Activated CD4-positive, CD25-positive, alpha-beta regulatory T cell treated with anti-CD3 and anti-CD28 coated beads, Interleukin-2, amount 50 U/mL, for 16 hours (primary cell): ENCODE measurements at places on chromosomes 3 and 15.

DNA sequence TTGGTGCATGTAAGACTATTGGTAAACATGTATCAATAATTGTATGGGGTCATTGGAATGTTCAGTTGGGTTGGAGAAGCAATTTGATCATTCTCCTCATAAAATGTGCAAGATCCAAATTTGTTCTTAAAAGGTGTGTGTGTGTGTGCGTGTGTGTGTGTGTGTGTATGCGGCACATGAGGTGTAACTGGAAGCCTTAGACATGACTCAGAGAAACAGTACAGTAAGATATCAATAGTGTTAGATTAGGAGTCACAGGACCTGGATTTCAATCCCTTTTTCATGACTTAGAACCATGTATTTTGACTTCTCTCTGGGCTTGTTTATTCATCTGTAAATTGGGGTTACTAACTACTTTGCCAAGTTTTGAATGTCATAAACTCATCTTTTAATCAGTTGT lies 38.3 kb downstream of the RSRC1 start:
- no peak for DNase-seq

DNA sequence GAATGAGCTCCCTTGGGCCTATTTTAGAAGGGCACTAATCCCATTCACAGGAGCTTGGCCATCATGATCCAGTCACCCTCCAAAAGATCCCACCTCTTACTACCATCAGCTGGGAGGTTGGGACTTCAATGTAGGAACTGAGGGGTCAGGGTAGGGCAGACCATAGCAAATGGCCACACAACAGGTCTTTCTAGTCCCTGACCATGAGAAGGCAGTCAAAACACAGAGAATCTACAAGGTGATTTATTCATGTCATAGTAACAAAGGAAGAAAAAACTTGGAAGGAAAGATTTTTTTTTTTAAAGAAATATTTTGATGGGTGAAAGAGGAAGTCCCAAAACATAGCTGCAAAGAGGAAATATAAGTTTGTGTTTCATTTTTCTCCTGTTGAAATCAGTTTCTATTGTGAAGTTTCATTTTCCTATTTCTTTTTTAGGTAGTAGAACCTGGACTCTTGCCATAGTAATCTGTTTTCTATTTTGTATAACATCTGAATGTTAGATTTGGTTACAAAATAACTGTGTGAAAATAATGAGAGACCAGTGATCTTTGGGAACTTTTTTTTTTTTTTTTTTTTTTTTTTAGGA lies 23.5 kb upstream of the TNFSF10 start:
- DNase-seq, result no peak

- no peak for DNase-seq
These were observed 47.3 kb downstream of the TMCO5A start for GRCh38 chr15:37981775-37982174.

DNA sequence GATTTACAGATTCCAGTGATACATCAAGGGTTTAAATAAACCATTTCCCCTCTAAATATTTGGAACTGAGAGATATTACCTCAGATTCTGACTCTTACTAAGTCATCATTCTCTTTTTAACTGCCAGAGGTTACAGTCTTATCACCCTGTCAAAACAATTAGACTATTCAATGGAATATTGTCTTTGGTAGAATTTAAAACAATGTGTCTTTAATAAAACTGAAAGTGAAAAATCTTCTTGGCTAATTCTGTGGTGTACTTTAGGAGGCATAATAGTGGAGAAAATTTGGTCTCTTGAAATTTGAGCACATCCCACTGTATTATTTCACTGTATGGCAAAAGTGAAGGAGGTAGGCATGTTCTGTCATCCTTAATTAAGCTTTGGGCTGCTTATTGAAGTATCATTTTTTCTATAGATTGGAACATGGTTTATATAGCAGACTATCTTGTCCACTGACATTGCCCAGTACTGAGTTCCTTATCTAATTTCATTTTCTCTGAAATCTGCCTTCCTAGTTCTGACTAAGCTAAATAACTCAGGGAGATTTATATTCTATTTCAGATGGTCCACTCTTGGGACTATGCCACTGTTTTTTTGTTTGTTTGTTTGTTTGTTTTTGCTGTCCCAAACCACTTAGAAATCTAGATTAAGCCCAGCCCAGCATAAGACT lies 48.0 kb upstream of the UTS2B start:
- no peak for DNase-seq

DNA sequence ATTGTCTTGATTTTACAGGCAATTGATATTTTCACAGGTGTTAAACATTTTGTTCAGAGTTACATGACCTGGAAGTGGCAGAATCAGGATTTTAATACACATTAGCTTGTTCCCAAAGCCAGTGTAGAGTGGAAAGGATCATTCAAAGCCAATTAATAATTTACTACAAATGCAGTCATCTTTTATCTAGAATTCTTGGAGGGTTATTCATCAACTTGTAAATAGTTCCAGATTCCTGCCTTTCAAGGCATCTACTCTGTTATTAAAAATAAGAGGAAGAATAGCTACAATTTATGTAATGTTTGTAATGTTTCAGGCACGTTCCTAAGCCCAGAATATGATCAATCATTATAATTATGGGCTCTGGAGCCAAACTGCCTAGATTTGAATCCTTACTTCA lies 358.5 kb downstream of the ZNF385D start:
- no peak for DNase-seq

DNA sequence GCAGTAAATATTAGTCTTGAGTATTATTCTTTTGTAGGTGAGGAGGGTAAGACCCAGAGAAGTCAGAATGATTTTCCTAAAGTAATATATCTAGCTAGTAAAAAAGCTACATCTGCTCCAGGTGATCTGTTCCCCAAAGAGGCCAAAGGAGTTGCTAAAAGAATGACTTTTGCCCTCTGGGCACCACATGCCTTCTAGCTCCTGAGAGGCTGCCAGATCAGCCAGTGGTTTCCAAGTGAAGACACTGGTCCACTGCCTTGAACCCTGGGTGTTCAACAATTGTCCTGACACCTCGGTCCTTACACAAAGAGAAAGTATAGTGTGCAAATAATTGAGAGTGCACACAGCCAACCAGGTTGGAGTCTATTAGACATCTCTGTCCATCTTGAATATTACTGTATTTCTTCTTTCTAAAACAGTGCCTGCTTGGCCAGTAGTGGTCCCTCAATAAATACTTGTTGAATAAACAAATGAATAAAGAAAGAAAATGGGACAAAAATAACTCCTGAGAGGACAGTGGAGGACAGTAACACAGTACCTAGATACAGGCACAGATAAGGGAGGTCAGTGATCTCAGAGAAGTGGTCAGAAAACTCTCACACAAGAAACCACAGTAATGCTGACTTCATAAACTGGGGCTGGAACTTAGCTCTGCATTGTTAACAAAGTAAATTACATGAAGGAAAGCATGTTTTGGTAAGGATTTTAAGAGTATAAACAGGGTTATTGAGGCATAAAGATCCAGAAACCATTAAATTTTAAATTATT lies 56.6 kb upstream of the CSTA start:
- no peak for DNase-seq

DNA sequence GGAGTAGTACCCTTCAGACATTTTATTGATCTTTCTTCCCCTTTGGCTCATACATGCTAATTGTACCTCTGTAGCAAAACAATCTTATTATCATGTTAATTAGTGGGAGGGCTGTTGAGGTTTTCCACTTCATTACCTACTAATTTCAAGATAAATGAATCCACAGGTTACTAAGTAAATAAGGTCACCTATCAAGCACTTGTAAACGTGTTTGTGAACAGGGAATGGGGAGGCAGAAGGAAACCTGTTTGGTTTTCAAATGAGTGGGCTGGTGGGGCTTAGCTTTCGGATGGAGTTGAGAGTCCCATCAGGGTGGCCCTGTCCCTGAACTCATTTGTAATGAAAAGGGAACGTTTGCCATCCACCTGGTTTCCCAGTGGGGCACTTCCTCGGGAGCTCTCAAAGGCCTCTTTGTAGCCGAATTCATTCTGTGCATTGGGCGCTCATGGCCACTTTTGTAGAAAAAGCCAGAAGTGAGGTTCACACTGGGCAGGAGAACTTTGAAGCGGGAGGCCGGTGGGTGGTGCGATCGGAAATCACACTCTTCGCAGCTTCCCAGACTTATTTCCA lies 419.8 kb upstream of the NR2F2 start:
- DNase-seq, result no peak

- DNase-seq, result no peak
These were observed 162.8 kb upstream of the SLITRK3 start for GRCh38 chr3:165359005-165359404.

- no peak for DNase-seq
These were observed 15.1 kb downstream of the THUMPD3 start for GRCh38 chr3:9377981-9378380.

DNA sequence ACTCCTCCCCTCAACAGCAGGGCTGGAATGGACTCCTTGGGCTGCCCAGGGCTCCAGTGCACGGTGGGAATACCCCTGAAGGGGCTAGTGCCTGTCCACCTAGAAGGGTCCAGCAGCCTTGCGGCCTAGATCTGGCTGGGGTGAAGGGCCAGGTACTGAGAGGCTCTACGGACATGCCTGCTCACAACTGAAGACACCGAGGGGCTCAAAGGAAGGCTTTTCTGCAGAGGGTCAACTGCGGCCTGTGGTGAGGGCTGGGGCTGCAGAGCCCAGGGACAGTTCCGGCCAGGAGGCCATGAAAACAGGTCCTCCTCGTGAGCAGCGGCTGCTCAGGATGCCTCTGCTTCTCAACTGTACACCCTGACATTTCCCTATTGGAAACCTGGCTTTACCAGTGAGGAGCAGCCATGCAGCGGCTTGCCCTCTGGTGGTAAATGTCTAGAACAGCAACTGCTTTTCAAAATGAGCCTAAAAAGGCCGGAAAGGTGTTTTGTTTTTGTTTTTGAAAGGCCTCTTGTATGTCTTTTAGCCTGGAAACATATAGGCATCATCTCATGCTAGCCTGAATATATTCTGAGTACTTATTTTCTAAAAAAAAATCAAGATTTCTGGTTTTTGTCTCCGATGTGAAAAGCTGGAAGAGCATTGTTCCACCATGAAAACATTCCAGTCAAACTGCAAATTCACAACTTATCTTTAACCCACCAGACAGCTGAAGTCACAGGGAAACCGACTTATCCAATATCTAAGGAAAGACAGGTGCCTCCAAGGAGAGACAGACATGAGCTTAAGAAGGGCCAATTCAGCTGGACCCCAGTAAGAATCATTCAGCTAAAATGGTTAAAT lies 163.4 kb downstream of the KLF13 start:
- no peak for DNase-seq

DNA sequence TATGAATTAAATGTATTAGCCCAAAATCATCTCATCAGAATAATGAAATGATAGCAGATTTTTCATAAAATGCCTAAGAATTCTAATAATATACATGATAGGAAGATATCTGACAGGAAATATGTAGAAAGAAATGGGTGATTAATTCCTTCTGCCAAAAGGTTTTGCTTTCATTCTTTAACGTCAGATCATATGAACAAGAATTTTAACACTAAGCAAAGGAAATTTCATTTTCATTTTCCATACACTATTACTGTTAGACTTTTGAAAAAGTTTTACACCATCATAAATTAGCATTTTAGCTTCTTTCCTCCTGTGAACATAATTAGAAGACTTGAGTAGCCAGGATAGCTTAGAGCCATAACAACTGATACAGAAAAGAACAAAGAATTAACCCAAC lies 1099.9 kb downstream of the NSUN3 start:
- no peak for DNase-seq

DNA sequence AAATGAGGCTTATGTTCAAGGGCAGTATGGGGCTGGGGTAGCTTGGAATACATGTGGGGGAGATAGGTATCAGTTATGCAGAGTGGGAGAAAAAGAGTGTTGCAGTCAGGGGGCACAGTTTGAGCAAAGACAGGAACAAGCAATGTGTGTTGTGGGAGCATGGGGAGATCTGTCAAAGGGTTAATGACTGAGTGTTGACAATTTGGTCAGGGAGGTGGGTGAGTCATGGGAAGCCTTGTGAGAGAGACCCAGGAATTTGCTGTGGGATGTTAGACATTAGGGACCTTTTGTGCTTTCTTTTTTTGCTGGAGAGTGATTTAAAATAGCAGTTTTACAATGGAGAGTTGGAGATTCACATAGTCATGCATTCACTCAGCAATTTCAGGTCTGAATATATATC lies 221.6 kb upstream of the NR2E3 start:
- DNase-seq, result no peak

GRCh38 chr3:45564172-45564571 lies 30.4 kb upstream of the LIMD1 start:
- DNase-seq, result no peak

- no peak for DNase-seq
These were observed 6.9 kb downstream of the ABCF3 start for GRCh38 chr3:184192889-184193288.

DNA sequence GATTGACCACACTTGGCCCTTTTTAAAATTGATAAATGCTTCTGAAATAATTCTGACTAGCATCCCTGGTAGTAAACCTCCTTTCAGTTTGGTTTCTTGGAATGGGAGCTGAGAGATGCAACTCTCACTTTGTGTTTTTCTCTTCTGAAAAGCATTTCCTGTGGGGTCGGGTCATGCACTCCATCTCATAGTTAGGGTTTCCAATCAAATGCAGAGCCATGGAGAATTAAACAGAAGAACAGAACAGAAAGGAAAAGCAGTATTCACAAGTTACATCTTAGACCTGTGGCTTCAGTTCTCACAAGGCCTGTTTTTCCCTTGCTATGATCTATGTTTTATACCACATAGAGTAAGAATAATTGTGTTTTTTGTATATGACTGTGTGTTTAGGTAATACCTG lies 39.7 kb downstream of the SENP2 start:
- DNase-seq, result no peak

DNA sequence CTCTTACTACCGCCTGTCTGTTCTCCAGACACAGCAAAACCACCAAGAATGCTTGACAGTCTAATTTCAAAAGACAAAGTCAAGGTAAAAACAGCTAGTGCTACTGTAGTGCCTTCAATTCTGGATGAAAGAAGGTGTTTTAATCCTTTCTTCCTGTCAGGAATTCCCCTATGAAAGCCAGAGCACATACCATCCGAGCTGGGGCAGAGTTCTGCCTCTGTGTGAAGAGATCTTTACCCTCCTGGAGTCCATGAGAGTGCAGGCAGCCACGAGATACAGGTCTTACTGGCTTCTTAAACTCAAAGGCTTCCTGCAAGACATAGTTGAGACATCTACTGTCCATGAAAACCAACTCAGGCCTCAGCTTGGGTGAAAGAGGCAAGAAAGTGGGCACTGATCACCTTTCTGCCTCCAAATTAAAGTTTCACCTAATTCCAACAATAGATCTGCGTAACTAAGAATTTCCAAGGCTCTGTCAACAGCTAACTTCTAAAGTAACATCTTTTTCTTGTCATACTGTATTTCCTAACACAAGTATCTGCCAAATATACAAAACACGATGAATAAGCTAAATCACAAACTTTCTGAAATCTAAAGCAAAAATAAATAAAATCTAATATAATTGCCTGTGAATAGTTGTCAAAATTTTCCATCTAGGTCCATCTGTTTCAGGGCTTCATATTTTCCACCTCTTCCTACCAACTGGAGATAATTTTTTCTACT lies 7.5 kb downstream of the CDC25A start:
- DNase-seq, result no peak

GRCh38 chr3:184003187-184003967 lies 14.3 kb downstream of the ABCC5 start:
- DNase-seq, result no peak

GRCh38 chr15:87547470-87548181 lies 708.9 kb downstream of the NTRK3 start:
- no peak for DNase-seq

GRCh38 chr3:135083179-135083578 lies 288.1 kb downstream of the EPHB1 start:
- DNase-seq, result no peak

GRCh38 chr3:71906976-71907375 lies 122.0 kb upstream of the PROK2 start:
- no peak for DNase-seq

GRCh38 chr15:25784876-25785640 lies 78.1 kb downstream of the ATP10A start:
- DNase-seq, result no peak

GRCh38 chr3:33058765-33059164 lies 38.2 kb downstream of the GLB1 start:
- DNase-seq, result no peak
